ENCODE measurements at places on chromosomes 6 and 20.

DNA sequence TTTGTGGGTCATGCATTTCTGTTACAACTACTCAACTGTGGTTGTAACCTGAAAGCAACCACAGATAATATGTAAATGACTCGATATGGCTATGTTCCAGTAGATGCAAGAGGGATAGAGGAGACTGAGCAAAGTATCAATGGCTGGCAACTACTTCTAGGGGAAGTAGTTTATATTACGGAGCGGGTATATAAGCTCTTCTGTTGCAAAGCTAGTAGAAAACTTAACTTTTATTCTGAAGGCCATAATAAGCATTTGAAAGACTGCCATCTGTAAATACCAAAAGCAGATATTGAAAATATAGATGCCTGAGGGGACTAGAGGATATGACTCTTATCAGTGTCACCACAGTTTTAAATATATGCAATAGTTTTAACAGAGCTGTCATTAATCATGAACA is 655.3 kb downstream of the PHF3 start:
- no peak for DNase-seq

DNA sequence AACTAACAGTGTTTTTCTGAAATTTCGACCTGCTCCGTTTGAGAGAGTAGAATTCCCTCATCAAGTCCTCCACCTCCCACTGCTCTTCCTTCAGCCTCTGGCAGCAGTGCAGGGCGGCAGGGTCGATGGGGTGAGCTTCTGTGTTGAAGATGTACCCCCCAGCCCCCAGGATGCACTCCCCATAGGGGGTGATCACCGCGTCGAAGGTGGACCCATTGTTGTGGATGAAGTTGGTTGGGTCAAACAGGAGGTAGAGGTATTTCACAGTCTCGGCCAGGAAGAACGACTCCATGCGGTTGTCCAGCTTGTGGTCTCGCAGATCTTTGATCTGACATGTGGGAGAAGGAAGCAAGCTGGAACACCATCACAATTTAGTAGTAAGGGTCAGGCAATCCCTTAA is 23.0 kb upstream of the TRPC4AP start:
- DNase-seq: no peak

GRCh38 chr20:47735412-47736400 is 49.6 kb downstream of the SULF2 start:
- peak; percentile 17 for DNase-seq

- DNase-seq: no peak
Measured at GRCh38 chr6:25089442-25089841, 153.7 kb upstream of the RIPOR2 start.

- DNase-seq: peak; percentile 83
Measured at GRCh38 chr20:50260479-50261221, 70.0 kb downstream of the CEBPB start.

- DNase-seq: no peak
Measured at GRCh38 chr6:136719280-136720044, 72.8 kb downstream of the MAP3K5 start.

DNA sequence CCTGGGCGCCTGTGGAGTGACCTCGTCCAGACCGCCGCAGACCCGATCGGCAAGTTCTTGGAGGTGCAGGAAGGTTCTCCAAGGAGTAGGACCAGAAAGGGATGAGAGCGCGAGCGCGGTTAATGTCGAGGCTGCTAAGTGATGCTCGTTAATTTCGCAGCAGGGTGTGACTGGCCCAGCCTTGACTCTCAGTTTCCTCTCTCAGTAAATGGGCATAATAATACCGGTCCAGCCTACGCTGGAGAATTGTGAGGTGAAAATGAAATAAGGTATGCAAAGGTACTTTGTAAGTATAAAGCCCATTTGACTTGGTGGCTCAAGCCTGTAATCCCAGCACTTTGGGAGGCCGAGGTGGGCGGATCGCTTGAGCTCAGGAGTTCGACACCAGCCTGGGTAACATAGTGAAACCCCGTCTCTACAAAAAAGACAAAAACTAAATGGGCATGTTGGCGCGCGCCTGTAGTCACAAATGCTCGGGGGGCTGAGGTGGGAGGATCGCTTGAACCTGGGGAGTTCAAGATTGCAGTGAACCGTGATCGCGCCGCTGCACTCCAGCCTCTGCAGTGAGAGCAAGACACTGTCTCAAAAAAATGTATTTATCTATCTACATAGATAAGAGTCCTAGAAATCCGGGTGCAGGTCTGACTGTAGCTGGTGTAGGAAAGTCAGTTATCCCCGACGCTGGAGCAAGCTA is 634 bp upstream of the BTBD9 start:
- no peak for DNase-seq

- DNase-seq: no peak
Measured at GRCh38 chr6:41420186-41420585, 84.8 kb downstream of the NCR2 start.

- no peak for DNase-seq
Measured at GRCh38 chr20:8364734-8365078, 232.6 kb downstream of the PLCB1 start.

DNA sequence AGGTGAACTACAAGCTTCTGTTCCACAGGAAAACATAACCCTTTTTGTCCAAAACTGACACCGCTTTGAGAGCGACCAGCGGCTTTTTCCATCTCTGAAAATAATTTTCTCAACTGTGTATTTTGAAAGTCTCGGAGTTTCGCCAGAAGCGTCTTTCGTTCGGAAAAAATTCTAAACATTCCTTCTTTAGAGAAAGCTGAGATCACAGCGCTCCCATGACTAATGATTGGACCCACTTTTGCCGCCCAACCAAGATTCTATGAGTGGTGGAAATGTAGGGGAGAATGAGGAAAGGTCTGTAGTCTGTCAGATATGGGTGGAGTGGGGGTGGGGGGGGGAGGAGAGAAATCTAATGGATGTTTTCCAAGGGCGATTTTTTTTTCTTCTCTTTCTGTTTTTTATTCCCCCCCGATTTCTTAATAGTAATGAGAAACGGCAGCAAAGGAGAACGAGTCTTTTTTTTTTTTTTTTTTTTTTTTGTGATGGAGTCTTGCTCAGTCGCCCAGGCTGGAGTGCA is 189.3 kb downstream of the TRIM27 start:
- no peak for DNase-seq

GRCh38 chr6:52591832-52592231 is 15.0 kb upstream of the TRAM2 start:
- DNase-seq: no peak

DNA sequence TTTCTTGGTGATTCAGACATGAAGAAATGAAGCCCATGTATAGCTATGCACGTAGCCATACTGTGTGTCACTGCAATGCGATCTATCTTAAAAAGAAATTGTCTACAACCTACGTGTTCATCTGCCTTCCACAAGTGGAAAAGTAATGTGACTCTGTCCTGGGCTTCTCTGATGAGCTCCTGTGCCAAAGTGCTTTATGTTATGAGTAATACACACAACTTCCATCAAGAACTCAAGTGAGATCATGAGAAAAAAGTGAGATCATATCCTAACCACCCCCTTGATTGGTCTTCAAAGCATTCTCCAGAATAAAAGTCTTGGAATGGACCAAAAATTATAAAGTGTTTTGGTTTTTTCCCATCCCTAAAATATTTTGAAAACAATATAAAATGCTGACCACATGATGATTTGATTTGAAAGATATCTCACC is 114.3 kb downstream of the DST start:
- DNase-seq: no peak

GRCh38 chr6:156873654-156874380 is 96.6 kb downstream of the ARID1B start:
- no peak for DNase-seq

DNA sequence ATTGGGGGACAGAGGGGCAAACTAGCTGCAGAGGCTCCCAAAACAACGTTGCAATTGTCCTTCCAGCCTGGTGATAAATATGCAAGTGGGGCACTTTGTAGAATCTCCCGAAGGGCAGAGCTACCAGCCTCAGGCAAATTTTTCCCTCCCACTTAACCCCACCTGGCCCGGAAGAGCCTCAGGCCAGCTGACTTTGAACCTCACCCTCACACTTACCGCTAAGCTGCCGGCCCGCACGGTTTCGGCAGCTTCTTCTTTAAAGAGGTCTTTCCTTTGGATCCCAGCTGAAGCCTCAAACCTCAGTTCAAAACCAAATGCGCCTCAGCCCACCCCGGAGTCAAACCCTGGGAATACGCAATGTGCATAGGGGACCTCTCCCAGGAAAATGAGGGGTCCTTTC is 2.5 kb downstream of the OVOL2 start:
- DNase-seq: no peak

- no peak for DNase-seq
Measured at GRCh38 chr6:150354754-150355571, 13.8 kb upstream of the IYD start.

DNA sequence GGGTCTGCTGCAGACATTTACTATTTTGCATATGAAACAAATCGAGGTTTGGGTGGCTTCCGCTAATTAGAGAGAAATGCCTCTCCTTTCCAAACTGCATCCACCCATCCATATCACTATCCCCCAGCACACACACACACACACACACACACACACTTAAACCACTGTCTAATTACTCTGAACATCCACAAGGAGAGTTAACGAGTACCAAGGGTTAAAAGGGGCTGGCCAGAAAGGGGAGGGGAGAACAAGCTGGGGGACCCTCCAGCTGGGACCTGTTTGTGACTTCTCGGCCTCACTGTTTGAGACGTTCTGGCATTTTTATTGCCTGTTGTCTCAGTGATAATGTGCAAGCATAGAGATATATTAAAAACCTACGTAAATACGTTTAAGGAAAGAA is 261.2 kb downstream of the FOXC1 start:
- DNase-seq: no peak

Data from hematopoietic multipotent progenitor cell (in vitro differentiated cells).